ENCODE measurements at places on chromosomes 4 and X.
A peak's percentile ranks its signal among the peaks of the same experiment; 100 is the strongest.

- DNase-seq, result no peak
Measured at GRCh38 chrX:111352424-111352823, 59.6 kb downstream of the DCX start.

DNA sequence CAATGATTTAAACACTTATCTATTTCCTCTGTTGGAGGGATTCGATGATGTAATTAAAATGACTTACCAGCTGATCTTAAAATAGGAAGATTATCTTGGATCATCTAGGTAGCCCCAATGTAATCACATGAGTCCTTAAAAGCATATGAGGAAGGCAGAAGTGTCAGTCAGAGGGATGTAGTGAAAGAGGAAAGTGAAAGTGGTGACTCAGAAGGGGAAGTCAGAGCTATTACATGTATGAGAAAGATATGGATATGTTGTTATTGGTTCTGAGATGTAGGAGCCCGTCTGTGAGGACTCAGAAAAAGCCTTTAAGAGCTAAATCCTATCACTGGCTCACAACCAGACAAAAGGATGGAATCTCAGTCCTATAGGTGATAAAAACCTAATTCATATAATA, 456.4 kb downstream of the DACH2 start:
- DNase-seq, result no peak

- DNase-seq, result no peak
Measured at GRCh38 chr4:56211202-56211601, 176.1 kb downstream of the AASDH start.

- no peak for DNase-seq
Measured at GRCh38 chr4:83221897-83222441, 62.6 kb downstream of the COQ2 start.

DNA sequence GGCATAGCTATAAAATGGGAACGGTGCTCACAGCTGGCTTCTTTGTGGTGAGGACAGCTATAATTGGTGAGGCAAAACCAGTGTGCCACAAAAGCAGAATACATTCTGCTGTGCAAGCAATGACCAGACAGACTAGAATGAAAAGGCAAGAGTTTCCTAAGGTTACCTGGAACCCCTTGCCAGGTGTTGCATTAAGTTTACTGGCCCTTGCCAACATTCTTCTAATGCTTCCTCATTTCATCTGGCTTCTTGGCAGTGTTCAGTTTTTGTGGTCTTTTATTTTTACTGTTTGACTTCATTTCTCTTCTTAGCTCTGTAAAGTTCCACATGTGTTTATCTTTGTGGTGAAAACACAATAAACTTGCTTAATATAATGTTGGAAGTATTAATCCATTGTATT, 131.4 kb downstream of the PTTG2 start:
- no peak for DNase-seq

- DNase-seq, result no peak
Measured at GRCh38 chr4:79174490-79175252, 151.2 kb downstream of the NAA11 start.

DNA sequence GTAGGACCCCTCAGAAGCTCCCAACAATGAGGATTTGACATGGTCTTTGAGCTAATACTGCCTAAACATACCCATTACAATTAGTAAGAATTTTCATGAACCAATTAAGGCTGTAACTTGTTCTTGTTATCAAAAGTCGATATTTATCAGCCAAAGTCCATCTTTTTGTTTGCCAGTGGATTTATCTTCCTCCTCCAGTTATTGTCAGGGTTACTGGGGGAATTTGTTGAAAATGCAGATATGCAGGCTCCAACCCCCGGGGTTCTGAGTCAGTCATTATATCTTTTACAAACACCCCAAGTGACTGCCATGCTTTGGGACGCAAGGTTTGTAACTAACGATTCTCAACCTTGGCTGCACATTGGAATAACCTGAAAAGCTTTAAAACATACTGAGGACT, 338.8 kb upstream of the PPARGC1A start:
- no peak for DNase-seq

- peak; percentile 20 for DNase-seq
Measured at GRCh38 chr4:30721185-30722091, 1.3 kb downstream of the PCDH7 start.

- DNase-seq, result peak; percentile 9
Measured at GRCh38 chrX:103157496-103158316, 57.2 kb upstream of the BEX4 start.
